HT1080 (cell line): ENCODE measurements at places on chromosomes 1 and 21. TPM values are rescaled to one million over a fixed set of nuclear protein-coding genes. Genes with fewer than 3 reads are reported as not detected.

The NUP133 gene
- total RNA-seq: 25.5 and 38.7 TPM in 2 replicates

The CD53 gene
- total RNA-seq: 0.32 TPM in 1 of 2 replicates, not detected in the other

DNA sequence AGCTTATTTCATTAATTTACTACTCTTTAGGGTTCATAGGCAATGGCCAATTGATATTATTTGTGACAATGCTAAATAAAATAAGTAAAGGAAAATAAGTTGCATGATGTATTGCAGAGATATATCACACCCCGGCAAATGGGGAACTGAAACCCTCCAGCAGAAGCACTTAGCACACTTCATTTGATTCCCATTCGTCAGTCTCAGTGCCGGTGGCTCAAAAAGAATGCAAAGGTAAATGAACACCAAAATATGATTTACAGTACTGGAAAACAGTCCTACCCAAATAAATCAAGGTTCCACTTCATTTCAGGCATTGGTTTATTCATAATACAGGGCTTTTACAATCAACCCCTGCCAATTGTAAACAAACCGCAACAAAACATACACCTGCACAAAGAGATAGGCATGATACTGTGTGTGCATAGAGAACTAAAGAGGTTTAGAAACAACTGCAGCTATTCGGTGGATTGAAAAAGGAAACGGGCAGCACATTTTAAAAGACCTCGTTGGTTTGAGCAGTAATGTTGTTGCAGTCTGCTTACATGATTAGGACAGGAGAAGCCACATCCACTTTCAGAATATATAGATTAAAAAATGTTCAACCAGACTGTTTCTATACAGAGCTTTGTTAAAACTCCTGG lies 1019.2 kb downstream of the TTLL7 start:
- DNase-seq: no peak

The SPRR2A gene
- not detected in 2 replicates for total RNA-seq

The RGS1 gene
- not detected in 2 replicates for total RNA-seq

- no peak for DNase-seq
Observed at GRCh38 chr1:91744953-91745639, 140.9 kb downstream of the TGFBR3 start.

DNA sequence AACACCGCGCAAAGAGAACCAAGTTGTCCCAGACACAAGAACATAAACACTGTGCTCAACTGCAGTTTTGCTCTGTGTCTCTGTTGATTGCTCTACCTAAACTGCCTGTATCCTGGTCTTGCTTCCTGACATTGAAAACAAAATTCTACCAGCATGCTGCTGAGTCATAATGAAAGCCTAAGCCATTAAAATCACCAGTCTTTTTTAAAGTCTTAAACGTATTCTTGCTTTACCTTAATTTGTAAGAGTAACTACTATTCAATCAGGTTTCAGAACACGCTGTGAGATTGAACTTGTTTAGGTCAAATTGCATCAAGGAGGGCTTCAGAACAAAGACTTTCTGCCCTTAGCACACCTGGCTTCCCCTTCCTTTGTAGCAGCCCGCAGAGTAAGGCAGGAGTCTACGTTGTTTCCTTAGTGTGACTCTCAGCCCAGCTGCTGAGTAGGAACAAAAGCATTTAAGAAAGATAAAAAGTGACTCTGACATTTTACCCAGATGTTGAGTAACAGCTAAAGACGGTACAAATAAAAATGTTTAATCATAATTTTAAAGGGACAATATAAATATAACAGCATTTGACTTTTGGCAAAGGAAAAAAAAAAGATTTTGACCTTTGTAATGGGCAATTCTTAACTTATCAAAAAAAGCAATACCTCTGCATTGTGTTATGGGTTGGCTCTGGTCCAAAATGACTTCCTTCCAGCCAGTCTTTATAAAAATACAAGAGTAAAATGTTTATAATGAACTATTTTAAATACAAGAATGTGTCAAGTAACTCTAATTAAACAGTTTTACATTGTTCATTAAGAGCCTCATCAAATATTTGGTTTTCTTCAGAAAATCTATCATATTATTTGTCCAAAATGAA lies 186.9 kb upstream of the ADGRL4 start:
- peak; percentile 58 for DNase-seq

GRCh38 chr1:97870589-97870988 lies 50.2 kb downstream of the DPYD start:
- no peak for DNase-seq

The DPM3 gene
- 36.0 and 42.9 TPM in 2 replicates for total RNA-seq

The GJA4 gene
- total RNA-seq: not detected in 2 replicates

The FGR gene
- total RNA-seq: not detected in 2 replicates

DNA sequence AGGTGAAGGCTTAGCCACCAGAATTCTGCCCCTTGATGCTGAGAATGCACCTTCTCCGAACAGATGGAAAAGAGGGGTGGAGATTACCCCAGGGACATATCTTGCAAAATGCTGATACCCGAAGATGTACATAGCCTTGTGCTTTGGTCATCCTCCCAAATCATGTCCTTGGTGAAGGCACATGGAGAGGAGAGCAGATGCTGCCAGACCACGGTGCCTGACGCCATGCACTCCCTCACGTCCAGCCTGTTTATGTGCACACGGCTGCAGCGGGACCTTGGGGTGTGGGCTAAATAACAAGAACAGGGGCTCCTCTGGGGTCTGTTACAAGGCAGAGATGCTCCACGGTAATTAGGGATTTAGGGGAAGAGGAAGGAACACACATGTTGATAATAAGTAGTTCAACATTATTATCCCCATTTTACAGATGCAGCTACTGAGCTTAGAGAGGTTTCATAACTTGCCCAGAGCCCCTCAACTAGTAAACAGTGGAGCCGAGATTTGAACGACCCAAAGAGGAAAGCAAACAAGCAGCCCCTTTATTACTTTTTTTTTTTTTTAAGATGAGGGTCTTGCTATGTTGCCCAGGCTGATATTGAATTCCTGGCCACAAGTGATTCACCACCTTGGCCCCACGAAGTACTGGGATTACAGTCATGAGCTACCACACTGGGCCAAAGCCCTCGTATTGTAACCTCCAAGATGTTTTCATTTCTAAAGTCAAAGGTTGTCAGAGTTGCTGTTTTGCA lies 12.9 kb downstream of the EPHX1 start:
- DNase-seq: no peak

- DNase-seq: no peak
Observed at GRCh38 chr1:198280080-198280479, 123.3 kb downstream of the NEK7 start.

The ITLN2 gene
- not detected in 2 replicates for total RNA-seq

DNA sequence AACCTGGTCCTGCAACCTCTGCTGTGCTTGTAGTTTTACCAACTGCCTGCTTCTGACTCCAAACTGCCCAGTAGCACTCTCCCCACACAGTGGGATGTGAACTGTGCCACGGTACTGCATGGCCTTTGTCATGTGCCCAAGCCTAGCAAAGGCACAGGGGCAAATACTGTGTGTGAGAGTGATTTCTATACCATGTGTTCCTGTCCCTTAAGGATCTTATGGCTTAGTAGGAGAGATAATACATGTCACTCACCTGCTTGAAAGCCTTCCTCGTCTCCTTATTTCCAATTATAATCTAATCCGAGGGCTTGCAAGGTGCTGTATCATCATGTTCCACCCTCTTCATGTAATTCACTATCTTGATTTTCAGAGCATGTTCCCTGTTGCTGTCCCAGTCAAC lies 51.3 kb downstream of the UBE4B start:
- DNase-seq: no peak

DNA sequence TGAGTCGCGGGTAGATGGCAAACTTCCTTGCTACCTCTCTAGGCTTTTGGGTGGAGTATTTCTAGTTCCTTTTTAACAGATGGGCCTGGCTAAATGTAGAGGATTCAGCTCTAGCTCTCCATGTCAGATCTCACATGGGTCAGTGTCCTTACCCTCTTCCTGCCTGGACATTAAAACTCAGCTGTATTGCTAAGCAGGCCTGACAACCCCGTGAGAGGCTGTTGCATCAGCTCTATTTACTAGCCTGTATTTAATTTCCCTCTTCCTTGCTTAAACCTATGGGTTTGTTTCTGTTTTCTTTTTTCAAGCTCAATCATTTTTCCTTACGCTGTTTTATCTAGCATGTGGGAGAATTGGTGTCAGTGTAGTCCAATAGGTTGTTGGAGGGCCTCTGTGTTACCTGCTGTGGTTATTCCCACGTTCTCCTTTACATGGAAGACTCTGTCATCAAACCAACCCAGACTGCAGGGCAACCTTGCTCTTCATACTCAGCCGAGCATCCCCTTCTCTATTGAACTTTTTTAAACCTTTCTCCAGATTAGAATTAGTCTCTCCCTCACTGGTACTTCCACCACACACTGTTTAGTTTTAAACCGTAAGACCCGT lies 79.5 kb upstream of the BACH1 start:
- DNase-seq: no peak

The HOOK1 gene
- total RNA-seq: not detected in 2 replicates

DNA sequence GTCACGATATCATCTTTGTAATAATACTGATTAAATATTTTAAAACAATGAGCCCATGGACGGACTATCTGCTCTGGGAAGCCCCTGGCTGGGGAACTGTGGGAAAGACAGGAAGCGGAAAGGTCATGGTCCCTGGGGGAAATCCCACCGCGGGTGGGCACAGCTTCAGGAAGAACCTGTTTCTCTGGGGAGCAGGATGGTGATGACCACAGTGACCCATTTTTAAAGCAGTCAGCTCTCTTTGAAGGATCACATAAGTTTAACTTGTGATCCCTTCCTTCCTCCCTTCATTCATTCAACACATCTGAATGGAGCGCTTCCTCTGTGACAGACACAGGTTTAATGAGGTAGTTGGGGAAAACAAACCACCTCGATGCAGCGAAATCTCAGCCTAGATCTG lies 73.0 kb downstream of the DHRS3 start:
- DNase-seq: no peak

The BRWD1 gene
- total RNA-seq: 12.6 and 14.6 TPM in 2 replicates

GRCh38 chr1:169312084-169312954 lies 55.3 kb downstream of the NME7 start:
- peak; percentile 98 for DNase-seq

DNA sequence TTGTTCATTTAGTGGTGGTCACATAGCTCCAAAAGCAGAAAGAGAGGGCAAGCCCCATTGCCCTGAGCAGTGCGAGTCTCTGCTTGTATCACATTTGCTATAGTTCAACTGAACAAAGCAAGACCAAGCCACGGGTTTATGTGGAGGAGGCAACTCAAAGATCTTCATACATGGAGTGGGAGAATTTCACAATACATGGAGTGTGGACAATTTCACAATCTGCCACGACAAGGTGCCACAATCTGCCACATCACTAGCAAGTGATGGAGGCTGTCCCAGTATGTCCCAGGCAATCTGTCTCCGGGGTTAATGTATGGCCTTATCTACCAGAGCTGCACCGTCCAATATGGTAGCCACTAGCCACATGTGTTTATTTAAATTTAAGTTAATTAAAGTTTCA lies 44.5 kb upstream of the DYRK1A start:
- no peak for DNase-seq

- DNase-seq: no peak
Observed at GRCh38 chr1:8937701-8938100, 8.0 kb upstream of the CA6 start.

DNA sequence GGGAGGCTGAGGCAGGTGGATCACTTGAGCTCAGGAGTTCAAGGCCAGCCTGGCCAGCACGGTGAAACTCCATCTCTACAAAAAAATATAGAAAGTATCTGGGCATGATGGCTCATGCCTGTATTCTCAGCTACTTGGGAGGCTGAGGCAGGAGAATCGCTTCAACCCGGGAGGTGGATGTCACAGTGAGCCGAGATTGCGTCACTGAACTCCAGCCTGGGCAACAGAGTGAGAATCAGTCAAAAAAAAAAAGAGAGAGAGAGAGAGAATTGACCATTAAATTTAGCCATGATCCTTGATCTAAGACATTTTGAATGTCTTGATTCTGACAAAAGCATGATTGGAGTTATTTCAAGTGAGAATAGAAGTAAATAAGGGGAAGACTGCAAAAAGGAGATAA lies 19.1 kb downstream of the RBM11 start:
- no peak for DNase-seq

- no peak for DNase-seq
Observed at GRCh38 chr21:41148798-41149197, 19.2 kb upstream of the BACE2 start.

The GBP7 gene
- total RNA-seq: not detected in 2 replicates

The SPRR5 gene
- not detected in 2 replicates for total RNA-seq

- DNase-seq: peak; percentile 37
Observed at GRCh38 chr1:110515891-110516290, 3.1 kb downstream of the KCNA10 start.

The RIPPLY3 gene
- not detected in 2 replicates for total RNA-seq

The FMO2 gene
- total RNA-seq: not detected in 2 replicates

DNA sequence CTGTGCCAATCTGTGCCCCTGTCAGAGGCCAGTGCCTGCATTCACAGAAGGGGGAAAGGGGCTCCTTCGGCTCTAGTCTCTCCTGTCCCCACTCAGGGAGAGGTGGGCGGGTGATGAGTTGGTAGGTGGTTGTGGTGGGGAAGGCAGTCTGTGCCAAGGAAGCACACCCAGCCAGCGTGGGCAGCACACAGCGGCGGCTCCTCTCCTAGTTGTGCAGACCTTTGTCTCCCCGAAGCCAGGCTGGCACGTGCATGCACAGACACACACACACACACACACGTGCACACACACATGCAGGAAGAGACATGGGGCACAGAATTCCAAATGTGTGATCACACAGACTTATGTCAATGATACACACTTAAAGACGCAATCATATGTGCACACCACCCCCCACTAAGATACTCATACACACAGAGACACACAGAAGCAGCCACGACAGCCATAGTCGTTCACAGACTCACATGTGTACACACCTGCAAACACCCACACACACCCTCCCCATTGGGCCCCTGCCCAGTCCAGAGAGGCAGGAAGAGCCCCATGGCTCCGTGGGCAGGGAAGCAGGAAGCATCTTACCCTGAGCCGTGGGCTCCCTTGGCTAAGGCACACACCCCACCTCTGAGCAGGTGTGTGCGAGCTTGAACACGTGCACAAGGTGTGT lies 16.4 kb downstream of the RIMS3 start:
- DNase-seq: no peak

DNA sequence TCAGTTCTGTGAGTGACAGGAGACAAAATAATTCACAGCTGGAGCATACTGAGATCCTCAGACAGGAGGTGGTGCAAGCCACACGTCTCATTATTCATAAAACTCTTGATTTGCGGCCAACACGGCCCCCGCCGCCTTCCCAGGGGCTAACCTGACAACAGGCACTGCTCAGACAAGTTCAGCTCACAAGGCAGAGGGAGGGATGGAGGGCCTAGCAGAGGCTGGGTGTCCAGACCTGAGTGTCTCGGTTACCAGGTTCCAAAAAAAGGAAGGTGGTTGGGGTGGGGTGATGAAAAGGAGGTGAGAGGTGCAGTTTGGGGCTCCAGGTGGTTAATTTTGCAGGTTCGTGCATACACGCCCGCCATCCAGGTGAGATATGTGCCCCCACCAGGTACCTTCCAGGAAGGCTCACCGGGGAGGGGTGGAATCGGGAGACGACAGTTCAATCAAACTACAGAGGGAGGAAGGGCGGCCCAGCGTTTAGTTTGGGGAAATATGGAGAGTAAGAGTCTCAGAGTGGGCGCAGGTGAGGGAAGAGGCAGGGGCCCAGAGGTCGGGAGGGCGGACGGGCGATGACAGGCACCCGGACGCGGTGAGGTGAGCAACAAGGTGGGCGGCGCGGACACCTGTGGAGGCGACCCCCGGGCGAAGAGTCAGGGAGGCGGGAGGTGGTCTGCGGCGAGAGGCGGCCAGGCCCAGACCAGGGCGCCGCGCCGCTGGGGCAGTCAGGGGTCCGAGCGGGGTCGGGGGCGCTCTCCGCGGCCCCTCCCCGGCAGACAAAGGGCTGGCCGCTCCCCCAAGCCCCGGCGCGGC lies 629 bp downstream of the CTNNBIP1 start:
- DNase-seq: peak; percentile 21
